ENCODE measurements at places on chromosomes 12 and 14.
A peak's percentile ranks its signal among the peaks of the same experiment; 100 is the strongest.

- DNase-seq = peak; percentile 67
Observed at GRCh38 chr12:52004042-52004648, 2.6 kb upstream of the TAMALIN start.

DNA sequence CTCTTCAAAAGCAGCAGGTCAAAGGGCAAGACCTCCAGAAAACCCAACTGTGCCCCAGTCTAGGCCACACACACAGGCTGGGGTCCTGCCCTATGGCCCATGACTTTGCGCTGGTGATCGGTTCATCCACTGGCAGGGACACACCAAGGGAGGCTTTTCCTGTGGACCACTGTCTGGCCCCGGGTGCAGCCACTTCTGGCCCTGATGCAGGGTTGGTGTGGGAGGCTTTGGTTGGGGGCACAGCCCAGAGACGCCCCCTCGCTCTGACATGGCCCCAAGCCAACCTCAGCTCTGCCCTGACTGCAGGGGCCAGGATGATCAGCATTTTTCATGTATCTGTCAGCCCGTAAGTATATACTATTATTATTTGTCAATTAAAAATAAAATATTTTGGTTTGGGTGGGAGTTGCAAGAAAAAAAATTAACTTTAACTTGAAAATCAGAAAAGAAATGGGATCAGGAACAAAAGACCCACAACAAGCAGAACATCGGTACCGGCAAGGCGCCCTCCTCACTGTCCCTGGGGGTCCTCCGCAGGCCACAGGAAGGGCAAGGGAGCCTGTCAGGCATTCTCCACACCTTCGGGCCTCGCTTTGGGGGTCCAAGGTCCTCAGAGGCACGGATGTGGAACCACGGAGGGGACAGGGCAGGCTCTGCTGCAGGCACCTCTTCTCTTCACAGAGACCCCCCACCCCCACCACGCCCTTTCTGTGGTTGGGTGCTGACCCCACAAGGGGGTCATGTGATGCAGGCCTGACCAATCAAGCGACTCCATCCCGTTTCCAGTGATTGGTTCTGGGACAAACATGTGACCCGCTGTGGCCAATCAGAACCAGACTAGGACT, 181.5 kb upstream of the SFSWAP start:
- DNase-seq = no peak

- no peak for DNase-seq
Observed at GRCh38 chr12:113874999-113875561, 91.0 kb downstream of the RBM19 start.

GRCh38 chr12:89244536-89244935, 107.8 kb downstream of the DUSP6 start:
- DNase-seq = peak; percentile 69

DNA sequence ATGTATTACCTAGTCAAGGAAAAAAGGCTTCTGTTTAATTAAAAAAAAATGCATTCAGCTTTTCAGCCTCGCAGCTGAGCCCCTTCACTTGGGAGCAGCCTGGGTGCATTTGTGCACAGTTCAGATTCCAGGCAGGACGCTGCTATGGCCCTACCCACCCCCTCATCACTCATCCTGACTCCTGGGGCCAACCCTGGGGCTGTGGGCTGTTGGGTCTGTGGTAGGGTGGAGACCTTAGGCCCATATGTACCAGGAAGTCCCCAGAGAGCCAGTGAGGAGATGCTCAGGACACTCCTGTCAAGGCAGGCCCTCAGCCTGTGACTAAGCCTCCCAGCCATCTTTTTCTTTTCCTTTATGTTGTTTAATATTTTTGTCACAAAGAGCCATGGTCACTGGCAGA, 9.3 kb upstream of the CDCA4 start:
- no peak for DNase-seq

- no peak for DNase-seq
Observed at GRCh38 chr12:117590999-117591398, 229.6 kb upstream of the NOS1 start.

- DNase-seq = no peak
Observed at GRCh38 chr12:31033146-31033545, 40.5 kb upstream of the DDX11 start.

DNA sequence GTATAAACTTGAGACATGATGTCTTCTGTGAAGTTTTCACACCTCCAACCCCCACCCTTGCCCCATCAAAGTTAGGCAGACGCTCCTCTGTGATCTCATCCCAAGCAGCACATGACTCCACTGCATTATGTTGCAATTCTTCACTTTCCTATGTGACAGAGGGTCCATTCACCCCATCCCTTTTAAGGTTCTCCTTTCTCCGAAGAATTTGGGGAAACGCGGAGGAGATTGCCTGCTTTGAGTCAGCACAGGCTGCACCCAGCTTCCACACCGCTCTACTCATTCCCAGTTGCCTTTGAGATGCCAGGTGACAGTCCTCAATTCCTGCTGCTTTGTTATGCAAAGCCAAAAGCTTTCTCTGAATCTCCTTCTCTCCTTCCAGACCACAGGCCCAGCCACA, 61.8 kb downstream of the PHLDA1 start:
- peak; percentile 79 for DNase-seq

DNA sequence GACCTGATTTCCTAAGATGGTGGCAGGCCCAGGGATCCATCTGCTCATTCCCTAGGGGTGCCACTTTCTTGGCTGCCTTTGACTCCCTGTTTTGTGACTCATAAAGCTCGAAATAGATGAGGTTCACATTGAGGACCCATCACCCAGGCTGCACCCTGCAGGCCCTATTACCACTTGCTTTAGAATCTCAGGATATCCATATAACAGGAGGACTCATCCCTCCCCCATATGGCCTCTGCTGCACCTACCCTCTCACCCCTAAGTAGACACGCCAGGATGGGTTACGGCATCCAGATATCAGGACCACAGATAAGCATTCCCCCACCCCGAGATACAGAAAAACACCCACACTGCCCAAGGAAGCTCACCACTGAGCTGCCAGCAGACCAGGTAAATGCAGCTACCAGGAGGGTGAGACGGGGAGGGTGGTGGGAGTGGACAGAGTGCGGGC, 155.7 kb downstream of the DPF3 start:
- DNase-seq = no peak

DNA sequence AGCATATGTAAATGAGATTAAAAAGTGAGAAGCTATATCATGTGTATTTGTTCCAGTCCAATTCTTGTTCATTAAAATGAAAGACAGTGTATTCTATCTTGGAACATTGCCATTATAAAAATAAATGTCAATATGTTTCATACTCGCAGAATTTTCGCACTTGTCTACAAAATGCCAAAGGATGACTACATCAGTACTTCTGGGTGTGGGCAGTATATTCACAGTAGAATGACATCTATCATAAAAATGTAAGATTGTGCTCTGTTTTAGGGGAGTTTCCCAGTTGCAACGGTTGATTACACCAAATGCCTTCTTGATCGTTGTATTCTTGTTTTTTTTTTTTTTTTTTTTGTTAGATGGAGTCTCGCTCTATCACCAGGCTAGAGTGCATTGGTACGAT, 292.3 kb upstream of the E2F7 start:
- no peak for DNase-seq

GRCh38 chr12:53602176-53602864, 23.9 kb downstream of the ATF7 start:
- no peak for DNase-seq

GRCh38 chr12:122310626-122311333, 44.5 kb upstream of the VPS33A start:
- DNase-seq = no peak

GRCh38 chr14:26008290-26008689, 589.5 kb downstream of the NOVA1 start:
- DNase-seq = no peak

DNA sequence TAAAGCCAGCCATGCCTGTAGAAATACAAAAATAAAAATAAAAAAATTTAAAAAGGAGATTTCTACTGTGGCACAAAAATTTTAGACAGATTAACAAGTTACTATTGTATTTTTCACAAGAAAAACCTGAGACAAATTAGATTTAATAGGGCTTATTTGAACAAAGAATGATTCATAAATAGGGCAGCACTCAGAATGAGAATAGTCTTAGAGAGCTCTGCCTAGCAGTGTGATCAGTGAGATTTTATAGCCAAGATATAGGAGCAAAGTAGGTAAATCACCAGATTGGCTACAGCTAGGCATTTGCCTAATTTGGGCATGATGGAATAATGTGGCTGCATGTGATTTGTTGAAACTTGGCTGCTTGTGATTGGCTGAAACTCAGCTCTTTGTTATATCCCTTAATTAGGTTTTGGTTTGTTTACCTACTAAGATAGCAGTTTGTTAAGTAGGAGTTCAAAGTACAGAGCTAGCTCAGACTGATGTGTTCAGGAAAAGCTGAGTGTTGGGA, 279.7 kb upstream of the TMTC1 start:
- no peak for DNase-seq

DNA sequence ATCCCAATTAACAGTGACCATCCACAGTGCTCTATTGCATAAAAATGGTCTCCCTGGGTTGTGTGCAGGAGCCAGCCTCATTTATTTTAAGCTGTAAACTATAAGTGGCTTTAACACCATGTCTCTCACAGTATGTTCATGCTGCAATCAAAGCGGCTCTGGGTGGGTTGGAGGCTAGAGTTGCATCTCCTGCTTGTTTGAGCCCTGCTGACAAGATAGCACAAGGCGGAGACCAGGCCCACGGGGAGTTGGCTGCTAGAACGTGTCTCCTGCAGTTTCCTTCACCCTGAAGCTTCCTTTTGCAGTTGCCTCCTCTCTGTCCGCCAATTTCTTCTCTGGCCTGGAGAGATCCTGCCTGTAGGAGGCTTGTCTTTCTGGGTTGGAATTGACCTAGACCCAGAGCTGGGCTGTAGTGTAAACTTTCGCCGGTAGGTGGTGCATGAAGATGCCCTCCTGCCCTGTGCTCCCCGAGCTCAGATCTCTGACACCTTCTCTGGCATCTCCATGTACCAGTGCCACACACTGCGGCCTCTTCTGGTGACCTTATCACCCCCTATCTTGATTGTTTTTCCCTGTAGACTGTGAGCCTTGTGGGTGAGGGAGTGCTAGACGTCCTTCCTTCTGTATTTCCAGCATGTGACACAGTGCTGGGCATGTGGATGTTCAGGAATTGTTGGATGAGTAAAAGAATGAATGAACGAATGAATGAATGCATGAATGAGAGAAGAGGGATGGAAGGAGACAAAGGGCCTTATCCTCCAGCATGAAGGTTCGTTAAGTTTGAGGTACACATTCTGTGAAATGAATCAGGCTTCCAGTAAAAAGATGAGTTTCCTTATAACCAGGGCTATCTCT, 10.4 kb downstream of the OTUB2 start:
- peak; percentile 56 for DNase-seq

DNA sequence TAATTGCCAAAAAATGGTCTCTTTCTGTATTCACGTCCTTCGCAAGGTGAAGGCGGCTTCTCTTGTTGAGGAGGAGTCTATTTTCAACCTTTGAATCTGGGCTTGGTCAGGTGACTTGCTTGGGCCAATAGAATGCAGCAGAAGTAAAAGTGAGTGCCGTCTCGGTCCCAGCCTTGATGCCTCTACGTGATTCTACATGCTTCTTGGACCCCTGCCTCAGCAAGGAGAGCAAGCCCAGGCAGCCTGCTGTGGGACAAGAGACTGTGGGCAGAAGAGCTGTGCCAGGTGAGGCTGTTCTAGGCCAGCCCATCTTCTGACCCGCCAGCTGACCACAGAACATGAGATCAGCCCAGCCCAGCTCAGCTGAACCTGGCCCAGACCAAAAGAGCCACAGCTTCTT, 39.1 kb upstream of the CCDC63 start:
- no peak for DNase-seq

Data from inflammatory macrophage treated with lipopolysaccharide for 1 hour (primary cell).